ENCODE measurements at places on chromosomes 6 and 20.

DNA sequence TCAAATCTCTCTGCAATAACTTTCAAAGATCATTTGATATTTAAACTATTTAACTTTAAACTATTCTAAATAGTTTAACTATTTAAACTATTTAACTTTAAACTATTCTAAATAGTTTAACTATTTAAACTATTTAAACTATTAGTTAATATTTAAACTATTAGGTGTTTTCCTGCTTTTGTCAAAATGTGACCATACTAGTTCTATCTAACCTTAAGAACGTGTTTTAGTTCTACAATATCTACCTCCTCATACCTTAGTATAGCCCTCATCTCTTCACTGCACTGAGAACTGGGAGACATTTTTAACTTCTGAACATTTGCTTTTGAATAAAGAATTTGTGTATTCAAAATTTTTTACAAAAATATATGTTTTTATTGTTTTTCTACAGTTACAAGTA, 429.1 kb downstream of the ADGRB3 start:
- no peak for DNase-seq

GRCh38 chr6:157909282-157909664, 72.4 kb upstream of the SYNJ2 start:
- no peak for DNase-seq

GRCh38 chr6:120826253-120826652, 508.0 kb downstream of the TBC1D32 start:
- no peak for DNase-seq

- DNase-seq, result no peak
These were observed 66.1 kb downstream of the ADGRB3 start for GRCh38 chr6:68701159-68701558.

GRCh38 chr20:14197097-14197496, 140.3 kb downstream of the FLRT3 start:
- DNase-seq, result no peak

DNA sequence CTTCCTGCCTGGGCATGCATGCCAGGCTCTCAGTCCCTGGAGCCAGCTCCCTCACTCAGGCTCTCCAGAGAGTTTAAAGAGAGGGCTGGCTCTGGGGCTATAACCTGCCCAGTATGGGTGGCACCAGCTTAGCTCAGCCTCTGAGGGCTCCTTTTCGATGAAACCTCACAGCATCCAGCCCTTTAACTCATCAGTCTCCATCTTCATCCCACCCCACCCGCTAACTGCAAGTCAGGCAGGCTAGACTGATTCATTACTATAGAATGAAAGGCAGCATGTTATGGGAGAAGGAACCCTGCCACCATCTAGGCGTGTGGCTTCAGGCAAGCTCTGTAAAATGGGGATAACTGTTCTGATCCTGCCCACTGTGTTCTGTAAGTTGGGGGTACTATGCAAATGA, 53.5 kb downstream of the RAB44 start:
- no peak for DNase-seq

GRCh38 chr6:152978058-152978457, 4.8 kb downstream of the FBXO5 start:
- no peak for DNase-seq

- no peak for DNase-seq
These were observed 49.2 kb downstream of the TOMM6 start for GRCh38 chr6:41836660-41837052.

All from stimulated activated CD8-positive, alpha-beta memory T cell treated with anti-CD3 and anti-CD28 coated beads, Interleukin-2, amount 100 ng/mL, for 1 hour (primary cell).